NCI-H1417 treated with DMSO at 0.1 percent for 48 hours (cell line): ENCODE measurements at places on chromosomes 2 and 18.

DNA sequence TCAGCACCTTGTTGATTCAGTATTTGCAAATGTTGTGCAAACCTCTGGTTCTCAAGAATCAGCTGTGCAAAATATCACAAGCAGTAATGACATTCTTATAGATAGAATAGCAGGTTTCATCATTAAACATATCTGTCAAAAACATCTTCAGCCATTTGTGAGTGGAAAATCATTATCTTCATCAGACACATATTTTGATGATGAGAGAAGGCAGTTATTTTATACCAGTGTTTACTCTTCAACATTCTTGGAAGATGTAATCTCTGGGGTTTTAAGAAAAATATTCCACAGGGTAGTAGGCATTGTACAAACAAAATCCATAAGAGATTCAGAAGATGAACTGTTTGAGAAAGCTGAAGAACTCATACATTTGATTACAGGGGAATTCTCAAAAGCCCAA is 64.3 kb downstream of the FSIP2 start:
- DNase-seq = no peak

DNA sequence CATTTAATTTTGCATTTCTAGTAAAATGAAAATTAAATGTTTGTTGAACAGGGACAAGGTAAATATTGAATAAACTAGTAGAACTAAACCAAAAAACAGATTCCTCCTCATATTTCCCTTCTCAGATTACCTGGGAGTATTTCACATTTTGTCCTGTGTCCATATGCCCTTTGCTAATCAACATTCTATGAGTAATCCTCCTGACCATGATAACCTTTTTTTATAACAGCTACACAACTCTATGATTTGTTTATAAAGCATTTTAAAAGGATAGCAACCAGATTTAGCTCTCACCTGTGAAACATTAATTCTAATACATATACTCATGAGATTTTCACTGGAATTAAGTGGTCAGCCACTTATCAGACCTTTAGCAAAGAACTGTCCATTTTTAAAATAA is 7.1 kb upstream of the DSG2 start:
- DNase-seq = no peak

DNA sequence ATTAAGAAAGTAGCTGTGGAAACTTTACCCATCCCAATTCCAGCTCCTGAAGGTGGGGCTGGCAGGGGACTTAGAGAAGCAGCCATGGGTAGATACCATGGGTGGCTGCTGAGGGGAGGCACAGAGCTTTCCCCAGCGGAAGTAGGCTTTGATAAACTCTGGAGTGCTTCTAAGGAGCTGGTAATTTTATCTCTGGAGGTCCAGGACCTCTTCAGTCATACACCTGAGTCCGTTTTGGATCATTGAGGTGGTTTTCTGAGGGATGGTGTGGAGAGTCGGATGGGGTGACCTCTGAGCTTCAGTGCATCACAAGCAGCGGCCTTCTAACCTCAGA is 36.7 kb upstream of the BMP10 start:
- DNase-seq = no peak

- DNase-seq = no peak
These were observed 12.0 kb downstream of the ONECUT2 start for GRCh38 chr18:57447154-57447621.

GRCh38 chr18:10585260-10585659 is 59.4 kb downstream of the NAPG start:
- DNase-seq = no peak

DNA sequence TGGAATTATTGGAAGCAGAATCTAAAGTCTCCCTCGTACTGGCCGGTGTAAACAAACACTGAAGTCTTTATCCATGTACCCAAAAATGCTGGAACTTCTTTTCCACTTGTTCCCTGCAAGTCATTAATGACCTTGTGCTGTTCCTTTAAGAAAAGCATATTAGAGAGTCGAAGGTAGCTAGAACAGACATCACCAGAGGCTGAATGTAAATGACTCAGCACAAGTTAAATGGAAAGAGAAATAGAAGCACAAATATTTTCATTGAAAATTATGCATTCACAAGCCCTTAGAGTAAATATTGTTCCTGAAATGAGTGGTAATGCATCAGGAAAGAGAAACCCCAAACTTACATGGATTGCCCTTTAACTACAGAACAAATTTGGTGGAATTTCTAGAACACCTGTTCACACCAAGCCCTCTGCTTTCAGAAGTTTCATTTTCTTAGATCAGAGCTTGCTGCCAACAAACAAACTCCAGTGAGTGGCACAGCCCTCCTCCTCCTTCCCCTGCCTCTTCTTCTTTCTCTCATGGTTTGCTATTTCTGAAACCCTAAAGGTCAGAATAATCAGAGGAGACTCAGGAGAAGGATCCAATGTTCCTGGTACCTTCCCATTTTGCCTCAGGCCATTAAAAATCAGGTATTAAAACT is 264.3 kb downstream of the TXNL1 start:
- no peak for DNase-seq

DNA sequence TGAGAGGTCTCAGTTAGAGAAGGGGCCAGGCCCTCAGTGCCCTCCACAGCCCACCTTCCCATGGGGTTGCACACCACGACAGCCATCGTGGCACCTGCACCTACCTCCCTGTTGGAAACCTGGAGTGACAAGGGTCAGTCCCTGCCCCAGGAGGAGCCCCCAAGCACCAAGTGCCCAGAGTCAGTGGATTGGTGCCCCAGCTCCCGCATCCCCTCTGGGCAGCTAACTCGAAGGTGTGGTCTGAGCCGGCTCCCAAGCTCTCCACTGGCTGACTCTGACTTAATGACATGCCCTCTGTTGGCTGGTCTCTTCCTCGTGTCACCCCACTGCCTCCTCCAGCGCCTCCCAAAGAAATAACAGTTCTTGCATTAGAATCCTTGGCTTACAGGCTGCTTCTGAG is 116.4 kb downstream of the NDUFA10 start:
- DNase-seq = no peak

GRCh38 chr2:173659509-173659908 is 304.8 kb downstream of the CDCA7 start:
- DNase-seq = no peak

- no peak for DNase-seq
These were observed 109.1 kb downstream of the PLA2R1 start for GRCh38 chr2:159953136-159953823.

GRCh38 chr2:36376319-36376765 is 20.8 kb downstream of the CRIM1 start:
- DNase-seq = no peak

- DNase-seq = no peak
These were observed 28.6 kb downstream of the EPG5 start for GRCh38 chr18:45938488-45938935.

DNA sequence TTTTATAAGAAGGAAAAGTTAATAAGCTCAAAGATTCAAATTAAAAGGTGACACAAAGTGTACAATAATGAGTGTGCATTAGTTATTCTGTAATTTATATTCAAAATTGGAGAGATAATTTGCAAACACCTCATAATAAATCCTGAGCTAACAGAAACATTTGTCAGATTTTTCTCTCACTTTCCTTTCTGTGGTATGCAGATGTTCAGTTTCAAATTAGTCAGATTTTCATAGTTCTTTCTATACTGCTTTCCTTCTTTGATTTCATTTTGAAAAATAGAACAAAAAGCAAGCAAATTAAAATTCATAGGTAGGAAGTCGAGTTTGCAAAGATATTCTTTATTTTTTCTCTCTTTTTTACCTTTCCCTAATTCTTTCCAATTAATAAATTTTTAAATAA is 1420.1 kb upstream of the NXPH2 start:
- DNase-seq = no peak
